ENCODE measurements at places on chromosomes 6 and 20.

- peak; percentile 28 for DNase-seq
Observed at GRCh38 chr20:4666001-4666479, 55.7 kb upstream of the PRND start.

DNA sequence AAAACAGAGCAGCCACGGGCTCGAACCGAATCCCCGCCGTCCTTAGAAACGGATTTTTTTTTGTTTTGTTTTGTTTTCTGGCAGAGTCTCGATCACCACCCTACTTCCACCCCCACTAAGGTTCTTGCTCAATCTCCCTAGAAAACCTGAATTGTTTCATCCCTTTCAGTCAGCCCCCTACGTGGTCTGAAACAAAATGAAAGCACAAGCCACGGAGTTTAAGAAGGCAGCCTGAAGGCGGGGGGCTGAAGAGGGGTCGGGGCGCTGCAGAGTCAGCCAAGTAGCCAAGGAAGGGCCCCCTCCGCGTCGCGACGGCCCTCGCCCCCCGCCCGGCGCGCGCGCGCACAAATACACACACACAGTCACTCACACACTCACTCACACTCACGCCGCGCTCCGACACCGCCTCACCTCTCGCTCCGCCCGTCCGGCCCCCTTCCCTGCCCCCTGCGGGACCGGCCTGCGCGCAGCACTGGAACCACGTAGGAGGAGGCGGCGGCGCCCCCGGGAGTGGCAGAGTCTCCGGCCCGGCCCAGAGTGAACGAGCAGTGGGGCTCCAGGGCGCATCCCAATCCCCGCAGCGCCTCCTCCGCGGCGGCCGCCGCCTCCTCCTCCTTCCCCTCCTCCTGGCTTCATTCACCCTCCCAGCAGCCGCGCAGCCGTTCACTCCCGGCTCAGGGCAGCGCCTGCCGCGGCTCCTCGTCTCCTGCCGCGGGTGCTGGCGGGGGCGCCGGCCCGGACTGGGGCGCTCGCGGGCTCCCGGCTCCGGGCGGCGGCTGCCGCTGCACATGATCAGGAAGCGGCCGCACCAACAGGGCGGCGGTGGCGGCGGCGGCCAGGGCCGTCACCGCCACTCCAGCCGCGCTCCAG, 1.4 kb downstream of the ATXN1 start:
- DNase-seq, result peak; percentile 50

GRCh38 chr6:139550361-139550760, 175.9 kb upstream of the CITED2 start:
- no peak for DNase-seq

- DNase-seq, result no peak
Observed at GRCh38 chr6:41643899-41644269, 5.6 kb downstream of the MDFI start.

GRCh38 chr6:43593938-43594337, 18.0 kb downstream of the POLH start:
- DNase-seq, result no peak

DNA sequence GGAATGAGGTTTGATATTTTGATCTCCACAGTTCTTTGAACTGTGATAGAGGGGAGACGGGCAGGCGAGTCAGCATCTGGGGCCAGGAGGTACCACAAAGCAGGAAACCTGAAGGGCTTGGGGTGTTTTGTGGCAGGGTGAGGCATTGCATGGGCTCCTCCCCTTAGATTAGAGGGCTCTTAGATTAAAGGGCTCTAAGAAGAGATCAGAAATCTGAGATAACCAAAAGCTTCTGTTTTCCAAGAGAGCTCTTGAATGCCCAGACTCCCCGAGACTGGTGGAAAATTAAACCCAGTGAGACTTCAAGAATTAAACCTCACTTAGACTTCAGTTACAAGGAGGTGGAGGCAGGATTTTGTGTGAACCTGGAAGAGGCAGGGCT, 2.4 kb upstream of the GPX5 start:
- DNase-seq, result no peak

DNA sequence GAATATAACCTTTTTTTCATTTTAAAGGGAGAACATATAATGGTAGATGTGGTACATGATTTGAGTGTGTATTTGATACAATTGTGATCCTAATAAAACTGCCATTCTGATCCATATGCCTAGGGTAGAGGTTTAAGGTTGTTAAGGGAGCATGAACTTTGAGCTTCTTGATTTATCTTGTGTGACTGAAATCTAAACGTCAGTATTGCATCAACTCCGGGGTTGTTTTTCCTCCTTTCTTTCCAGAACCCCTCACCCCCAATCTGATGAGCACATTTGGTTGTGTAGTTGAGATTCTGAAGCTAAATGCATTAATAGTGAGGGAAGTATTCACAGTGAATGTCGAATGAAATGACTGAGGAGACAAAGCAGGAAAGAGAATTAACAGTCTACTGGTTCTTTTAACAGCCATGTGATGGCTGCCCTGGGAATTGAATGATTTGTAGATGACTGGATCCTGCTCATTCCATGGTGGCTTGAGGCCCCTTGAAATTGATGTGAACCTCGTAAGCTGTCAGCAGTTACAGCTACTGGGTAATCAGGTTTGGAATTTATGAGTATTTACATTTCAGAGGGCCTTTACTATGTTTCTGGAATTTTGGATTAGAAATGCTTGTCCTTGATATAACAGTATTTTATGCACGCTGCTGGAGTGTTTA, 44.8 kb downstream of the FARS2 start:
- DNase-seq, result no peak

- no peak for DNase-seq
Observed at GRCh38 chr20:24485981-24486380, 16.6 kb downstream of the SYNDIG1 start.

DNA sequence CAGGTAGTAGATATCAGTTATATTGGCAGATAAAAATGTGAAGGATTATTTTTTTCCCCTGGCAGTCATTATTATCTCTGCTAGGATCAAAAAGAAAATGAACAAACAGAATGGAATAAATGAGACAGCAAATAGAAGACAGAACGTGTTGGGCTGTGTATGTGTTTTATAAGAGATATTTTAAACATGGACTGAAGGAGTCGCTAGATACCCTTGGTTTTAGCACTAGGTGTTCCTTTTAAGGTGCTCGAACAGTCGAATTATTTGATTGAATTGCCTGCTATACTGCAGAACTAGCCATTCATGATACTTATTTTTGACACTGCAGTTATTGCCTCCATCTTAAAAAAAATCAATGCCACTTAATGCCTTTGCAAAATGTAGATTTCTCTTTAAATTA, 3.7 kb downstream of the GRIK2 start:
- DNase-seq, result no peak

DNA sequence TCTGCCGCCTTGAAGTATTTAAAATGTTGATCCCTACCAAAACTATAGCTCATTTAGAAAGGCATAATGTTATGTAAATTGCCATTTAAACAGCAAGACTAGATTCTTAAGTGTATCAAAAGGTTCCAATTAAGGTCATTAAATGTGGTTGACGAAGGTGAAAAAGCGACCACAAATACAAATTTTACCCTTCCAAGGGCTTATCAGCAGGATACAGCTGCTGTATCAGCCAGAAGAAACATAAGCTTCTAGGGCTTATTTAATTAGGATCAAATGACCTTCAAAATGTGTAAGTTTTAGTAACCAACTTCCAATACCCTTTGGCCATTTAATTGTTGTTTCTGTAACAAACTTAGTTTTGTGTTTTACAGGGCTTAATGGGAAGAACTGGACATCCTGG, 139.9 kb downstream of the COL9A1 start:
- no peak for DNase-seq

DNA sequence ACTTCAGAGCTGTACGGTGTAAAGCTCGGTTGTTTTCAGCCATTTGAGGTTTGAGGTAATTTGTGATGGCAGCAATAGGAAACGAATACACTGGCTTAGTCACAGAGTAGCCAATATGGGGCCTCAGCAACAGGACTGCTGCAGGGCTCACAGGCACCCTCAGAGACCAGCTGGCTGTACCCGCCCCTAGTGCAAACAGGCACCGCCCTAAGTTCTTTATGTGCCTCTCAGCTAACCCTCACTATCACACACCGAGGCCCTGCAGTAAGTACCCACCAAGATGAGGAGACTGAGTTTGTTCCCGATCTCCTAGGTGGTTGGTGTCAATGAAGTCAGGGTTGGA, 11.2 kb upstream of the SERPINB9 start:
- no peak for DNase-seq

GRCh38 chr6:109235481-109236038, 140.3 kb downstream of the CEP57L1 start:
- DNase-seq, result no peak

GRCh38 chr20:56572172-56572571, 39.1 kb downstream of the FAM209B start:
- no peak for DNase-seq

DNA sequence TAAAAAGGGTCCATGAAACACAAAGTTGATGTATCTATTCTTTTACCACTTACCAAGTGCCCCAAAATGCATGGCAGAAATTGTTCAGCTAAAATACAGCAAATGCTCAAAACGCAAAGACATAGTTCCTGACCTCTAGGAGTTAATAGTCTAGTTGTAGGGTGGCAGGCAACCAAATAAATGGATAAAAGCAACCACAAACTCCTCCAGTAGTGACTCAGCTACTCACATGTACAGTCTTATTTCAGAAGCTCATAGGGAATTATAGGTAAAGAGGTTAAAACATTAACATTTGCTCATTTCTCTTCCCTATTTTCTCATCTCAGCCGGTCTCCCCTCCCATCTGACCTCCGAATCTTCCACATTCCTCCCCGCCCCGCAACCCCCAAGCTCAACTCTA, 143.9 kb upstream of the INSM1 start:
- no peak for DNase-seq

- no peak for DNase-seq
Observed at GRCh38 chr20:19769507-19769906, 11.4 kb downstream of the RIN2 start.

DNA sequence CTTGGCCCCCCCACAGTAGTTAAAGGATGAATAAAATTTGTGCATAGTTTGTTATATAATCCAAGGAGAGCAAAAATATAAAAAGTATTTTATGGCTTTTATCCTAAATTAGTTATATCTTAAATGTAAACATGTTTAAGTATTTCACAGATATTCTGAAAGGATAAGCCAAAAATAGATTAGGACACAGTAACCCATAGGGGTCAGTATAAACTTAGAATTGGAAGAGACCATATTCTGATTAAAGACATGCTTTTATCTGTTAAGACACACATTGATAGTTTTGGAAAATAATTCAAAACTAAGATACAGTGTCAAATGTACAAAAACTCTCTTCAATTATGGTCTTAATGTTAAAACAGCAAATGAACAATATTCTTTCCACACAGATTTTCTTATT, 4.5 kb upstream of the SERINC1 start:
- no peak for DNase-seq

DNA sequence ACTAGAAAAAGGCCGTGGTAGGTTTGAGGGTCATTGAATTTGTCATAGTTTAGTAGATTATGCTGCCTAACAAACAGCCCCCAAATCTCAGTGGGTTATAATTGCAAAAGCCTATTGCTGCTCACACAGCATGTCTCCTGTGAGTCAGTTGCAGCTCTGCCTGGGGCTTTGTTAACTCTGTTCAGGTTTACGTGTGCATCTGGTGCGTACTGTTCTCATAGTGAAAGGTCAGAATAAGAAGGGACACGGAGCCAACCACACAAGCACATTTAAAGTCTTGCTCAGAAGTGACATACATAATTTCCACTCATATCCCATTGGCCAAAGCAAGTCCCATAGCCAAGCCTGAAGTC, 48.1 kb upstream of the BMP2 start:
- DNase-seq, result no peak

DNA sequence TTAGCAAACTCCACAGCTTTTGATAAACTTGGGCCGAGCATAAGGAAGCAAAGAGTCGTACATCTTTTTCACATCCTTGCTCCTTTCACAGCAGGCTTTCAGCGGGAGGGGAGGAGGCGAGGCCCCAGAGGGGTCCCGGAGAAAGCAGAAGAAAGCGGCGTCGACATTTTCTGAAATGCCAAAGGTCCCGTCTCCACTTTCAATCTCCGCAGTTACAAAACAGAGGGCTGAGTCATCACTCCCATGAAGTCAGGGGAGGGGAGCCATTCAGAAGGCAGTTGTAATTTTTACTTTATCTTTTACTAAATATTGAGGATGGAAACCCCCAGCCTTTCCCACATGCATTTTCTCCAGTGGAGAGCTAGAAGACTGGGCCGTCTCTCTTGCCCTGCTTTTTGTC, 174.2 kb upstream of the THBS2 start:
- DNase-seq, result no peak

GRCh38 chr6:16102208-16102607, 26.7 kb upstream of the MYLIP start:
- DNase-seq, result no peak

DNA sequence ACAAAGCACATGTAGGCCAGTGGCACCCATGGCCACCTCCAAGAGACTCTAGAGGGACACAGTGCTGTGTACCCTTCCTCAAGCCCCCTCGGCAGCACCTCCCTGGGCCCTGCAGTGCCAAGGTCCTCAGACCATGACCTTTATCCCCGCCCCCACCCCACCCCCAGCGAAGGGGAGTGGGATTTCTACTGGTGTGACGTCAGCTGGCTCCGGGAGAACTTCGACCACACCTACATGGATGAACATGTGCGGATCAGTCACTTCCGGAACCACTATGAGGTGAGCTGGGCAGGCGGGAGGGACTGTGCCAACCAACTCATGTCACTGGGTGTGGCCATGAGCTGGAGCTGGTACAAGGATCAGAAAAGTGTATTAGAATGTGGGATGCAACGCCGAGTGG, 38.0 kb downstream of the TTLL9 start:
- no peak for DNase-seq

GRCh38 chr6:37862992-37863391, 43.5 kb downstream of the ZFAND3 start:
- no peak for DNase-seq

DNA sequence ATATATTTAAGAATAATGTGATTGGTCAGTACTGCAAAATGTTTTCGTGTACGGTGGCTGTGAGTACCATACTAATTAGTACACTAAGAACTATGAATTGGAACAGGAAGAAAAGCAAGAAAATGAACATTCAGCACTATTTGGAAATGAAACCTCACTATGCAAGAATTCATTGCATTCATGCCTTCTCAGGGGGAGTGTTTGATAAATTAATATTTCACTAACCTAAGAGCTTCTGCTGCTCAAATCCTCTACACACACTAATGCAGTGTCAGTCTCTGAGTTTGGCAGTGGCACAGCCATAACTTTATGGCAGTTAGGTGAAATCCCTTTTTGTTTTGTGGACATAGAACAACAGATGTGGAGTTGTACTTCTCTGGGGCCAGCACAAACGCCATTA, 60.1 kb downstream of the SLC16A10 start:
- no peak for DNase-seq

DNA sequence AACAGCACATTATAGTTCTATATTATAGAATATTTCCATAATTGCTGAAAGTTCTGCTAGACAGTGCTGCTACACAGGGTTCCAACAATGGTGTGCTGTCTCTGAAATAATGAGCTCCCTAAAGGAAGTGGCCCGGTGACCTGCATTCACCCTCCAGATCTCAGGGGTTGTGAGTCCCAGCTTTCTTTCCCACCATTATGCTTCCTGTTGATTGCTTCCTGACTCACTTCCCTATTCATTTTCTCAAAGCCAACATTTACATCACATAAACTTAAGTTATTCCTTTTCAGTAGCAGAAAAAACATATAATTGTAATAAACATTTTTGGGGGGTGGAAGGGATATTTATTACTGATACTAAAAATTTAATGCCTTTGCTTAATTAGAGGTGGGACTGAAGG, 12.9 kb upstream of the CCN6 start:
- DNase-seq, result no peak
